ENCODE measurements at places on chromosomes 7 and 10. TPM values are rescaled to one million over a fixed set of nuclear protein-coding genes. Genes with fewer than 3 reads are reported as not detected.

- H3K36me3 ChIP-seq: no peaks in the 10 kb centered on the region
- no peak for DNase-seq
- no peak overlapping the region for H3K27ac ChIP-seq
Observed at GRCh38 chr10:96840841-96841518, 8.9 kb downstream of the LCOR start.

DNA sequence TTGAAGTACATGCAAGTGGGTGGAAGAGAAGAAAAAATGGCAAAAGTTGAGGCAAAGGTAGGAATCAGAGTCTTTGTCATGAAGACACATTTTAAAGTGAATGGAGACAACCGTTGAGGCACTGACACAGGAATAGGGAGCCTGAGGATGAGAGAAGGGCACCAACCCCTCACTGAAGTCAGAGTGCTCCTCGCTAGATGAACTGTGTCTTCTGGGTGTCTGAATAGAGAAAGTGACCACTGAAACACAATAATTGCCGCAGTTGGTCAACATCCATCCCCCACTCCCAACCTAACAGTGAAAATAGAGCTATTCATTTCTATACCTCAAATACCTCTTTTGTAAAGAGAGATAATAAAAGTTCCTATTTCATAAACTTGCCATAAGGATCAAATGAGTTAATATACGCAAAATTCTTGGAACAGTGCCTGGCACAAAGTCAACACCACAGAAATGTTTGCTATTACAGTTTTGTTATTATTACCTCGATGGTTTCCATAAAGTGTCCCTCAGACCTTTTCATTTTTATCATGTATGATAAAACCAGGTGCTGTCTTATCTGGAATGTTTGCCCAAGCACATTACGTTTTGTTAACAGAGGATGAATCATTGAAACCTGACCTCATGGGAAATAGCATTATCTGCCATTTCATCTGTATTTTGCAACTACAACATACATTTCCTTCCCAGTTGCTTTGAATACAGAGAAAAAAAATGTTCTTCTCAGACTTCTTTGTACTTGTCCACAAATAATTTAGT lies 61.8 kb upstream of the SP4 start:
- no peaks in the 10 kb centered on the region for H3K27me3 ChIP-seq
- DNase-seq: peak; percentile 32
- peak overlapping the region; percentile 3 for H3K27ac ChIP-seq
- H3K4me3 ChIP-seq: no peak overlapping the region
- H3K36me3 ChIP-seq: no peaks in the 10 kb centered on the region
- peaks cover 7% of the 10 kb centered on the region for H3K4me1 ChIP-seq

- no peak for DNase-seq
- H3K36me3 ChIP-seq: no peaks in the 10 kb centered on the region
- no peaks in the 10 kb centered on the region for H3K27me3 ChIP-seq
Observed at GRCh38 chr7:20892776-20893175, 106.1 kb upstream of the SP8 start.

XRCC2 gene
- total RNA-seq: 10.1 TPM

RBP3 gene
- total RNA-seq: not detected

All from stomach (tissue), 19 donors.